Amygdala (tissue), 56 donors: ENCODE measurements at places on chromosomes 13 and 19.

GRCh38 chr13:98707281-98707999 is 45.0 kb downstream of the SLC15A1 start:
- DNase-seq = no peak

DNA sequence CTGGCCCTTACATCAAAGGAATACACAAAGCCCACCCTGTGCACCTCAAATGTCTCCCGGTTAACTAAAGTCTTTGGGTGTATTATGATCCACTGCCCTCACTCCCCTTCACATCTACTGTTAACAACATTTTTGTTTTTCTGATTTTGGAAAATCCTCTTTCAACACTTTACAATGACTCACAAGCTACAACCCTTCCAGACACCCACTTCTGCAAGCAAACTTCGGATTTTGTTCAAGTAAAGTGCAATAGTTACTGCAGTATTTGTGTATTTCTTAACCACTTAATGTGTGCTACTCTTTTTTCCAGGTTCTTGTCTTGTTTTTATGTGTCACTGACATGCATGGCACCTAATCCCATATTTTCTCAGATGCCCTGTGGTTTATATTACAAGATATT is 101.1 kb downstream of the EDNRB start:
- DNase-seq = no peak

GRCh38 chr19:45653634-45654033 is 14.4 kb upstream of the GIPR start:
- no peak for DNase-seq

GRCh38 chr19:17135001-17135853 is 59.6 kb downstream of the MYO9B start:
- peak; percentile 34 for DNase-seq

GRCh38 chr13:32079587-32079986 is 48.0 kb downstream of the FRY start:
- no peak for DNase-seq

DNA sequence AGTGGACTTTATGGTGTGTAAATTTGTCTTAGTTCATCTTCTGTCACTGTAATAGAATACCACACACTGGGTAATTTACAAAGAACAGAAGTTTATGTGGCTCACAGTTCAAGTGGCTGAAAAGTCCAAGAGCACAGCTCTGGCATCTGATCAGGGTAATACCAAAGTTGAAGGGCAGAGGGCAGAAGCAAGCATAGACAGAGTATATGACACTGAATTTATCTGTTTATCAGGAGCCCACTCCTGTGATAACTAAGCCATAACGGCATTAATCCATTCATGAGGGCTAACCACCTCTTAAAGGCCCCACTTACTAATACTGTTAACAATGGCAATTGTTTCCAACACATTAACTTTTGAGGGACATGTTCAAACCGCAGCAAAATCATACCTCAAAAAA is 4.0 kb upstream of the RFXAP start:
- DNase-seq = no peak

DNA sequence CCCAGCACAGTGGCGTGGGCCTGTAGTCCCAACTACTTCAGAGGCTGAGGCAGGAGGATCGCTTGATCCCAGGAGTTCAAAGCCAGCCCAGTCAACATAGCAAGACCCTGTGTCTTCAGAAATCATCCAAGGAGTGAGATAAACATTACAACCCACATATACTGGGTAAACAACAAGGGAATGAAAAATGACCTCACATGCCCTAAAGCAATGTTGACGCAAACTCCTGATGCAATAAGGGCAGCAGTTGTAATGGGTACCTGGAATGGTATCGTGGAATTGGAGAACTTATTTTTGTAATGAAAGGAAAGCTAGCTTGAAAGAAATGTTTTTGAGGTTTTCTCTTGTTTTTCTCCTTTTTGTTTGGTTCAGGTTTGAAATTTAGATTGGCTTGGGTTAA is 24.5 kb upstream of the LGALS16 start:
- DNase-seq = no peak

DNA sequence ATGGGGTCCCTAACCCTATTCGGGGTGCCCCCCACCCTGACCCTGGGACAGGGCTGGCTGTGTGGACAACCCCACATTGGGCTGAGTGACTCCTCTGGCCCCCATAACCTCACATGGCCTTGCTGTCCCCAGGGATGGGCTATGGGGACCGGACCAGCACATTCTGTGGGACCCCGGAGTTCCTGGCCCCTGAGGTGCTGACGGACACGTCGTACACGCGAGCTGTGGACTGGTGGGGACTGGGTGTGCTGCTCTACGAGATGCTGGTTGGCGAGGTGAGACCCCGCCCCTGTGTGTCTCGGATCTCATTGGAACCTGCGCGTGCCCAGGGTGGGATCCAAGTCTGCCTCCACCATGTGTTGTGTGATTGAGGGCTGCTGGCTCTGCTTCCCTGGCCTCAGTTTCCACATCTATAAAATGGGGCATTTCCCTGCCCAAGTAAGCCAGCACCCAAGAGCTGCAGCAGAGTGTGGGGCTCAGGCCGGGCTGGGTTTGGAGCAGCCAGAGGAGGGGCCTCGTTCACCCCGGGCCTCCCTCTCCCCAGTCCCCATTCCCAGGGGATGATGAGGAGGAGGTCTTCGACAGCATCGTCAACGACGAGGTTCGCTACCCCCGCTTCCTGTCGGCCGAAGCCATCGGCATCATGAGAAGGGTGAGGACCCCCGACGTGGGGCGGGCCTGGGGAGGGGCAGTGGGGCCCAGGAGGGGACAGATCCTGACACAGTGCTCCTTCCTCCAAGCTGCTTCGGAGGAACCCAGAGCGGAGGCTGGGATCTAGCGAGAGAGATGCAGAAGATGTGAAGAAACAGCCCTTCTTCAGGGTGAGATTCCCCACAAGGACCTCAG is 4.9 kb downstream of the PTGER1 start:
- DNase-seq = no peak

GRCh38 chr19:35309481-35310279 is 17.7 kb downstream of the MAG start:
- no peak for DNase-seq

DNA sequence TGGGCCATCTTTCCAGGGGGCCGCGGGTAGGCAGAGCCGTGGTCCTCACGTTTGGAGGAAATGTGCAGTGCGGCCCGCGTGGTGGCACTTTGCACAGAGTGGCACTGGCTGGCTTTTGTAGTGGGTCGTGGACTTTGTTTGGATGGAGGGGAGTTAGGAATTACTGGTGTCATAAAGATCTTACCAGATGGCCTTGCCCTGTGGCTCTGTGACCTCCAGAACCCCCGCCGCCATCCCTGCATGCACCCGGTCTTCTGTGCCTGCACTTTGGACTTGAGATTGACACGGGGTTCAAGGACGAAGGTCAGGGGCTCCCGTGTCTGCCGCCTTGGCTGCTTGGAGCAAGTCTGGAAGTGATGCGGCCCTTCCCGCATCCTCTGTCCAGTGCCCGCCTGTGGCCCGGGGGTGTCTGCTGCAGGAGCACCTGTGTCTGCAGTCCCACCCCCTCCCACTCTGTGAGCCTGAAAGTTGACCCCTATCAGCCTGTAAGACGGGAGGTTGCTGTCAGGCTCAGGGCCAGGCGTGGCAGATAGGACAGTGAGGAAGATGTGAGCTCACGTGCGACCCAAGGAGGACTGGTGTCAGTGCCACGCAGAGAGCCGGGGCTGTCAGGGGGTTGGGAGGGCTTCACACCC is 2.2 kb downstream of the GNA11 start:
- no peak for DNase-seq

DNA sequence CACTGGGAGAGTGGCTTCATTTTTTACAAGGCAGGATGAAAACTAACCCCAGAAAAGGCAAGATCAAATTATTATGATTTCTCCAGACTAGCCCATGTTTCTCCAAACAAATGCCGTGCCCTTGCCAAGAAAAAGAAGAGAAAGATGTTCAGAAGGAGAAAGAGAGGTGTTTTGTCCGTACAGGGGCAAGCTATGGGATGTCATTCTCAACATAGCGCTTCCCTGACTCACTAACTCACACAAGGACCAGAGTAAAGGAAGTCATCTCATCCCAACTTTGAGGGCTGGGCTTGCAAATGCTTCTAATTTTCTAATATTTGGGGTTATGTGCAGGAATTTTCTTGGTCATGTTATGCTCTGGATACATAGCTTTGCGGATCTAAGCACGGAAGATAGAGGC is 224.2 kb upstream of the MAB21L1 start:
- no peak for DNase-seq

DNA sequence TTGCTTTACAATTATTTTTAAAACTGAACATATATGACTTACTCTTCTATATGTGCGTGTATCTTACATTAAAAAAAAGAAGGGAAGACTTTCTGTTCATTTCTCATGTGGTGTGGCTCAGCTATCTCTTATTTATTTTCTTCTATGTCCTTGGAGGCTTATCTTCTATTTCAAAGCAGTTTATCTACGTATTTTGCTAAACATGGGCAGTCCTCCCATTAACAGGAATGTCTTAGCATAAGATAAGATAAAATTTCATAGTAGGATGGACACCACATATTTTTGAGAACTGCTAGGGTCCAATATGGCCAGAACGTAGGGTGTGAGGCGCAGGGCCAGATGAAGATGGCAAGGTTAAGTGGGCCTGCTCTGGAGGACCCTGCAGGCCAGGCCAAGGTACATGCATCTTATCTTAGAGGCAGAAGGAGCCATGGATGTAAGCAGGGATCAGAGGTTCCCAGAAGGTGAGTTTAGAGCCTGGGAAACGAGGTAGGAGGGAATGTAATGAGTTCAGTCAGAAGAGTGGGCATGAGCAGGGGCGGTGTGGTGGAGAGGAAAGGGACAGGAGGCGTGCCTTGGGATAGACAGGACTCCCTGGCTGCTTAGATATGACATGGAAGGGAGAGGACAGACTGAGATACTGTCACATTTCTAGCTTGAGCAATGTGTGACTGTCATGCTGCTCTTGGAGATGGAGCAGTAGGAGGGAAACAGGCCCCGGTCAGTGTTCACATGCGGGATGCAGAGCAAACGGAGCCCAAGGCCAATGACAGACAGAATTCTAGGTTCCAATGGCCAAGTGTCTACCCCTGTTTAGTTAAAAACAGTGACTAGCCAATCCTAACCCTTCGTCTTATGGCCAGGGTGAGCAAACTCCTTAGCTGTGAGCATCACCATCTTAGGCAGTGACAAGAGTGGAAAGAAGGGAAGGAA is 68.6 kb upstream of the MEDAG start:
- no peak for DNase-seq

GRCh38 chr19:47613165-47614020 is 4.5 kb downstream of the BICRA start:
- no peak for DNase-seq

DNA sequence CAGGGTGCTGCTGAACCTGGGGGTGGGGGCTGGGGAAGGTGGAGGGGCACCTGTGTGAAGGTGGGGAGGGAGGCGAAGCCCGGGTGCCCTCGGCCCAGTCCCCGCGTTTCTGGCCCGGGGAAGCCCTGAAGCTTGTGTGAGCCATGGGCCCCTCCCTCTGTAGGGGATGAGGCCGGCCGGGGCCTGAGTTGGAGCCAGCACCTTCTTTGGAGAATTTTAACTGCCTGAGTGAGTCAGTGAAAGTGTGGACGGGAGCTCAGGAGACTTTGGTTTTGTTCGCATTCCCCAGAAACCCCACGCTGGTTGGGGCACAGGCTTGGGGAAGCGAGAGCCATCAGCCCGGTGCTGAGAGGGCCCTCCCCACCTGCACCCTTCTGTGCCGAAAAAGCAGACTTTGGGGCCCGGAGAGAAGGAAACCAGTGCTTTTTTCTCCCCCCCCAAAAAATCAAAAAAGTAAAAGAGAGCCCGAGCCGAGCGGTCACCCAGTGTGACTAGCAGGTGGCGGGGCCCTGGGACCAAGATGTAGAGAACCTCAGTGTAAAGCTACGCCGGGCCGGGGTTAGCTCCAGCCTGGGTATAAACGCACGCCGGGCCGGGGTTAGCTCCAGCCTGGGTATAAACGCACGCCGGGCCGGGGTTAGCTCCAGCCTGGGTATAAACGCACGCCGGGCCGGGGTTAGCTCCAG is 45.1 kb downstream of the TMEM255B start:
- DNase-seq = no peak

DNA sequence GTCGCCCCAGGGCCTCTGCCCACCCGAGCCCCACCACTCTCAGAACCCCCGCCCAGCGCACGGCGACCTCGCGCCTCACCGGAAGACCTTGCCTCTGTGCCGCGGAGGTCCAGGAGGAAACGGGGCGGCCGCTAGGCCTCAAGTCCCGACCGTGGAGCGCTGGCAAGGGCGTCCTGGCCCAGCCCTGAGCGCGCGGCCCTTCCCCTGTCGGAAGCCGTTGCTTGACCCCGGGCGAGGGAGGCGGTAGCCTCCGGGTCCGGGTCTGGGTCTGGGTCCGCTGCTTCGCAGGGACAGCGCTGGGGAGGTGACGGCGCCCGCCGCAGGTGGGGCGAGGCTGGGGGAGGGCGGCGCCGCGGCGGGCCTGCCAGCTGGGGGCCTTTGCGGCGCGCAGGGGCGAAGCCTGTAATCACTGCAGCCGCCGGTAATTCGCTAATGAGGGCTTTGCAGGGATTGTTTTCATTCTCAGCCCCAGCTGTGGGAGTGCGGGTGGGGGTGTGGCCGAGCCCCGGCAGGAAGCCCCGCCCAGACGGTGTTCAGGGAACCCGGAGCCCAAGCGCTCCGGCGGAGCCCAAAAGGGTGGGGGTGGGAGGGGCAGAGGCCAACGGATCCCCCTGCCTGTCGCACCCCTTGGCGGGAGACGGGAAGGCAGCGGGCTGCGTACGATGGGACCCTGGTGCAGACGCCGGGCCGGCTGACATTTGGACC is 8.6 kb downstream of the C19orf25 start:
- no peak for DNase-seq

DNA sequence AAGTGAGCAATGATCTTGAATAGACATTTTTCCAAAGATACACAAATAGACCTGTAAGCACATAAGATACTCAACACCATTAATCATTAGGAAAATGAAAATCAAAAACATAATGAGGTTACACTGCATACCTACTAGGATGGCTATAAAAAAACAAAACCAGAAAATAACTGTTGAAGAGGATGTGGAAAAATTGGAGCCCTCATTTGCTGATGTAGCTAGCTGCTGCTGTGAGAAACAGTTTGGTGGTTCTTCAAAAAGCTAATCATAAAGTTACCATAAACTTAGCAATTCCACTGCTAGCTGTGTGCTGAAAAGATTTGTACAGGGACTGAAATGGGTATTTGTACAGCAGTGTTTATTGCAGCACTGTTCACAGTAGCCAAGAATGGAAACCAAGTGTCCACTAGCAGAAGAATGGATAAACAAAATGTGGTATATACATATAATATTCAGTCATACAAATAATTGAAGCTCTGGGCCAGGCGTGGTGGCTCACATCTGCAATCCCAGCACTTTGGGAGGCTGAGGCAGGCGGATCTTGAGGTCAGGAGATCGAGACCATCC is 46.2 kb downstream of the PDS5B start:
- DNase-seq = no peak

GRCh38 chr19:33519416-33519815 is 2.2 kb downstream of the PEPD start:
- no peak for DNase-seq

DNA sequence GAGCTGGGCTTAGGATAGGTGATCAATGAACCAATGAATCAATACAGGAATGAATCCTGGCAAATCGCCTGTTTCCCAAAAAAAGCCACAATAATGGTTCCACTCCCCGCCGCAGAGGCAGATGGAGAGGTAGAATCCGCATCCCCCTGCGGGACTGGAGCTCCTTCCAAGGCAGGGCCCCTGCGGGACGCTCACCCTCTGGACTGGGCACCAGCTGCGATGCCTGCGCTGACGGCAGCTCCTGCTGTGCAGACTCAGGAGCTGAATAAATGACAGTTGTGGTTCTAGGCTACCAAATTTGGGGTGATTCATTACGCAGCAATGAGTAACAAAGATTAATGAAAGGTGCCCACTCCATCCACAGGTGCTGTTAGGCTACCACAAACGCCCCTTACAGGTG is 8.8 kb upstream of the CDC34 start:
- DNase-seq = no peak
